ENCODE measurements at places on chromosomes 3 and 15. TPM values are rescaled to one million over a fixed set of nuclear protein-coding genes. Genes with fewer than 3 reads are reported as not detected.

The IDH3A gene
- 52.3 TPM for total RNA-seq

The GNAT1 gene
- total RNA-seq, result not detected

The SPATA12 gene
- not detected for total RNA-seq

The GOLGA8T gene
- not detected for total RNA-seq

The PIERCE2 gene
- total RNA-seq, result 2.2 TPM

The CSPG4 gene
- 38.3 TPM for total RNA-seq

The CSTA gene
- 10.3 TPM for total RNA-seq

DNA sequence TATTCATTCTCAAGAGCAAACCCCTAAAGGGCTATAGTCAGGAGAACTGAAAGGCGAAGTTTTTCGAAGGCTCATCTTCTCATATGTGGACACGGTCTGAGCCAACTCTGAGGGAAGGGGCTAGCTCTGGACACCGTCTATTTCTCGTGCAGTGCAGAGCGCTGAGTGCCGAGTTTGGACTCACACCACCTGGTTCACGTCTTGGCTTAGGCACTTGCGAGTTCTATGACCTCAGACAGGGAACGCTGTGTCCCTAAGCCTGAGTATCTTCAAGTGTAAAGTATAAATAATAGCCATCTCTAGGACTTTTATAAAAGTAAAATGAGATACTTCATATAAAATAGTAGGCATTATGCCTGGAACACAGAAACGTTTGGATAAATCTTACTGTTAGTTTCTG, 223.7 kb downstream of the FMN1 start:
- DNase-seq, result peak; percentile 81

- DNase-seq, result no peak
Observed at GRCh38 chr15:29208836-29209235, 60.8 kb downstream of the NSMCE3 start.

DNA sequence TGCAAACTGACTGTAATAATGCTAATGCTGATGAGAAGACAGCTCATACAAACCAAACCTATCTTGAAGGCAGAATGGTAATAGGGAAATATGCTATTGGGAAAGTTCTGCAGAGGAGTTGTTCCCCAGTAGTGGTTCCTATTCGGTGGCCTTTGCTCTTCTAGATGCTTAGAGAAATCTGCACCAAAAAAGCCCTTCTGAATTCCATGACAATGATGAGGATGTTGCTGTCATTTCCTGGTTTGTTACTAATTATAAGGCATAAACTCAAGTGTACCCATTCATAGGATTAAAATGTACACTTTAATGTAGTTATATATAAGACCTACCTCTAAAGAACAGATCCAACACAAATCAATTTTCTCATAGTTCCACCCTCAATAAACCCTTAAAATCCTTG, 30.1 kb downstream of the TOMM70 start:
- no peak for DNase-seq

DNA sequence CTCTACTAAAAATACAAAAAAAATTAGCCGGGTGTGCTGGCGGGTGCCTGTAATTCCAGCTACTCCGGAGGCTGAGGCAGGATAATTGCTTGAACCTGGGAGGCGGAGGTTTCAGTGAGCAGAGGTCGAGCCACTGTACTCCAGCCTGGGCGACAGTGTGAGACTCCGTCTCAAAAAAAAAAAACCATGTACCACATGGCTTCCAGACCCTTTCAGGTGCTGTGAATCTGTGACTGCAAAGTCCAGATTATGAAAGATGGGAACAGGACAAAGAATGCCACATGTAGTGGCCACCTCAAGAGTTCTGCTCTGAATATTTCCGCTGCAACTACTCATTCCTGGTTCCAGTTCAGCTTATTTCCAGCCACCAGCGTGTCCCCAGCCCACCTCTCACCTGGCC, 8.4 kb upstream of the DCAF1 start:
- no peak for DNase-seq

DNA sequence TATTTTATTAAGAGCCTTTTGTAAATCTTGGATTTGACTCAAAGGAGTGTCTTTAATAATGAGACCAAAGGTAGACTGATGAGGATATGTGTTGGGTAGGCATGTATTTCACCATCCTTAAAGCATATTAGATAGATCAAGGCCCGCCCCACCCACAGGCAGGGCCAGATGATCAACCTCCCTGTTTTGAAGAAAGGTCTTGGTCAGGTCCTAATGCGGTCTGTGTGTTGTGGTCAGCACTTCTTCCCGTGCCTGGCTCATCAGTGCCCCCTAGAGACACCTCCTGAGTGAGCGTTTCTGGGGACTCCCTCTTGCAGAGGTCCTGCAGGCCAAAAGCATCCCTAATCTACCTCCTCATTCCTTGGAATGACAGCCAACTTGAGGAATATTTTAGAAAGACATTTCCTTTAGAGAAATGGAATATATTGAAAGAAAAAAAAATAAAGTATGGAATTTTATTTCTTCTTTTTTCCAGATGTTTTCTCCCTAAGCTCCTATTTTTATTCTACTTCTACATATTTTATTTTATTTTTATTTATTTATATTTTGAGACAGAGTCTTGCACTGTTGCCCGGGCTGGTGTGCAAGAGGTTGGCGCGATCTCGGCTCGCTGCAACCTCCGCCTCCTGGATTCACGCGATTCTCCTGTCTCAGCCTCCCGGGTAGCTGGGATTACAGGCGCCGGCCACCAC, 6.0 kb downstream of the TM4SF4 start:
- DNase-seq, result peak; percentile 84

DNA sequence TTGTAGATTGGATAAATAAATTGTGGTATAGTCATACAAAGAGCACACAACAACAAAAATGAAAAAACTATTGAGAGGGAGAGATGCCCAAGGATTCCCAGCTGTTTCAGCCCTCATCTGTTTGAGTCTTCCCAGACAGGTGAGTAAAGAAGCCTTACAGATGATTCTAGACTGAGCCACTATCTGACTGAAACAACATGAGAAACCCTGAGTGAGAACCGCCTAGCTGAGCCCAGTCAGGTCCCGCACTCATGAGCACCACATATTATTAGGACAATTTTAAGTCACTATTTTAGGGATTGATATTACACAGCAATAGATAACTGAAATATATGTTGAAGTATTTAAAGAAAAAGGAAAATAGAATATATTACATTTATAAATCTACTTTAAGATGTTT, 19.0 kb downstream of the POPDC2 start:
- no peak for DNase-seq

DNA sequence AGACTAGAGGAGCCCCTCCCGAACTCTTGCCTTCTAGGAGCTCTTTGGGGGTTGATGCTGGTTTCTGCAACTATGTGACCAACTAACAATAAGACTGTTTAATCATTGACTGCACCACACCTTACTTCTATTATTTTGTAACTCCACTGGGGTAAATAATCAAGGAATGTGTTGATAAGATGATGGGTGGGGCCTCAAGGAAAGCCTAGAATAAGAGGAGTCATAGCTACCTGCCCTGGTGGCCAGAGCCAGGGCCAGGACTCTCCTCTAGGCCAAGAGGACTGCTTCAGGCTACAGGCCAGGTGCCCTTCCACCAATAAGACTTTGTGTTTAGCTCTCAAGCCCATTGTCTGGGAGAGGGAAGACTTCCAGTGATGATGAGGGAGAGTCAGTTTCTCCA, 41.2 kb upstream of the PIAS1 start:
- DNase-seq, result no peak

DNA sequence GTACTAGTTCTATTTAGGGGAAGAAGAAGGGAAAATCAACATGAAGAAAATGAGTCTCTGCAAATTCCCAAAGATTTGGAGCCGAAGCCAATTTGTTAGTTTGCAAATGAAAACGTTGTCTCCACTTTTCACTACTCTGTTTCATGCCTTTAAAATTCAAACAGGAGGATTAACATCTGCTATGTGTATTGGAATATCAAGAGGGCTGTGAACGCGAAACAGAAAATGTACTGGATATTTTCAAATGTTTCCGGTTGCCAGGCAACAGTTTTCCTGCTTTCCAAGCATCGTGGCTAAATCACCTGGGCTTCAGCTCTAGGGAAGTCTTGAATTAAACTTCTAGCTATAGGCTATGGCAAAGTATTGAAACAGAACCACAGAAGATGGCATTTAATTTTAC, 172.8 kb downstream of the KCNMB2 start:
- DNase-seq, result no peak

DNA sequence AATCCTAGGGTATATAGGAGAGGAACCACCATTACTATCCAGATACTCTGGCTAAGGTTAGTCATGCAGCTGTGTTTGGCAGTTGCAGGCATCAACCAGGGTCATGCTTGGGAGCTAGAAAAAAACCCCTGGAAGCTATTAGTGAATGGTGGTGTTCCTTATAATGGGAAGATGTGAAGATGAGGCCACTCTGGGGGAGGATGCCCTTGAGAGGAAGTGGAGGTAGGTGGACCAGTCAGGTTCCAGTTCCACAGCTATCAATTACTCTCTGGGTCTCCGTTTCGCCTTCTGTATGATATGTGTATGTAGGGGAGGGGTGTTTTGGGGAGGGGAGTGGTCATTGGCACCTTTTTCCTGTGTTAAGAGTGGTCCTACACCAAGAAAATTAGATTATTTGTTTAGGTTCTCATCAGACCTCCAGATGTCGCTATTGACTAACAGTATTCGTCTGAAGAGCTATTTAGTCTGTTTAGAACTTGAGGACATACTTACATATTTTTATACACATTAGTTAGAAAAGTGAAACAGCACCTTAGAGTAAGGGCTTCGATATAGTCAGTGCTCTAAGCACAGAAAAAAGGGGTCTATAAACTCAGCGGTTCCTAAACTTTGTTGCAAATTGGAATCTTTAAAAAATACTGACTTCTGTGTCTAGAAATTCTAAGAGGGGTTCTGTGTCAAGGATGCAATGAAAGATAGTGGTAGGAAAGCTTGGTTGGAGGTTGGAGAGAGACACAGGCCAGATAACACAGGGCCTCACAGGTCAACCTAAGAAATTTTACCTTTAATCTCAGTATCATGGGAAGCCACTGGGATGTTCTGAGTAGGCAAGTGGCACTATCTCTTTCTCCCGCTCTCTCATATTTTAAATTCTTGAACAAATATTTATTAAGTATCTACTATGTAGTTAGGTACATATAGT, 9.1 kb upstream of the HPS3 start:
- no peak for DNase-seq

DNA sequence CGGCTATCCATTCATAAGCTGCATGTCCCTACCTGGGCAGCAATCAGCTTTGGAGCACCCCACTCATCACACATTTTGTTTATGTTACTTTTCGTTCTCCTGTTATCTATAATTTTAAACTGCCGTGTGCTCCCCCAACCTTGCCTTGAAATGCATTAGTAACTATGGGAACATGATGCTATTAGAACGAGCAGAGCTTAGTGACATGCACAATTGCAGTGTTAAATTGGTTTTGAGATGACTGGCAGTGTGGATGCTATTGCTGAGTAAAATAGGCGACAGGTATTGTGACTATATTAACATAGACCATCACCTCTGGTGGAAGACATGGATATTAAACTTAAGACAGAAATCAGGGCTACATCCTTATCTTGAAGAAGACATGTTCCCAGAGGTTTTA, 191.6 kb downstream of the KCNAB1 start:
- DNase-seq, result no peak

GRCh38 chr15:37537802-37538201, 396.6 kb upstream of the TMCO5A start:
- no peak for DNase-seq

GRCh38 chr3:171113716-171114115, 87.2 kb upstream of the SLC2A2 start:
- DNase-seq, result no peak

DNA sequence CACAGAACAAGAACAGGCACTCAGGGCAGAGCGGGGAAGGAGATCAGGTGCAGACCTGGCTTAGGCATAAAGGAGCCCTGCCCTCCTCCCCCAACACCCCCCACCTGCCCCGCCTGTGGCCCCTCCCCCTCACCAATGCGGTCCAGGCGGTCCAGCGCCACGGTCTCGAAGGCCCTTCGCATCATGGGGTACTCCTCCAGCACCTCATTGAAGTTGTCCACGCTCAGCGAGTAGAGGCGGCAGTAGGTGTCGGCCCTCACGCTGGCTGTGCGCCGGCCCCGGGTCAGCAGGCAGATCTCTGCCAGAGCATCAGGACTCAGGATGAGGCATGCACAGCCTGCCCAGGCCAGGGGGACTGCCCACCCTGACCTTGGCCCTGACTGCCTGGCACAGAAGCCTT, 44.8 kb downstream of the HCN4 start:
- DNase-seq, result peak; percentile 78

GRCh38 chr3:154250291-154250690, 74.0 kb downstream of the DHX36 start:
- DNase-seq, result no peak

DNA sequence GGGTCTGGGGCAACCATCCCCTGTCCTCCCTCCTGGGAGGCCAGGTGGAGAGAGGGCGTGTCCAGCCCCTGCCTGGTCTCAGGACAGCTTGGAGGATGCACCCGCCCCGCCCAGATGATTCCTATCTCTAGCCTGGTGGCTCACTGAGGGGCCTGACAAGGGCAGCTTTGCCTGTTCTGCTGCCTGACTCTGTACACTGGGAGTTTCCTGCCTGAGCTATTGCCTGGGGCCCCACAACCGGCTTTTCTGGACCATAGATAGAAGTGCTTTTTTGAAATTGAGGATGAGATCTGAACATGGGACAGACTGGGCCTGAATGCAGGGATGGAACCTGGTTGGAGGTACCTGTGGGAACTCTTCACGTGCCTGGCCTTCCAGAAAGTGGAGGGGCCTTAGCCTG, 751 bp upstream of the PLA2G4E start:
- no peak for DNase-seq

- DNase-seq, result no peak
Observed at GRCh38 chr3:133452641-133453319, 52.9 kb downstream of the BFSP2 start.

DNA sequence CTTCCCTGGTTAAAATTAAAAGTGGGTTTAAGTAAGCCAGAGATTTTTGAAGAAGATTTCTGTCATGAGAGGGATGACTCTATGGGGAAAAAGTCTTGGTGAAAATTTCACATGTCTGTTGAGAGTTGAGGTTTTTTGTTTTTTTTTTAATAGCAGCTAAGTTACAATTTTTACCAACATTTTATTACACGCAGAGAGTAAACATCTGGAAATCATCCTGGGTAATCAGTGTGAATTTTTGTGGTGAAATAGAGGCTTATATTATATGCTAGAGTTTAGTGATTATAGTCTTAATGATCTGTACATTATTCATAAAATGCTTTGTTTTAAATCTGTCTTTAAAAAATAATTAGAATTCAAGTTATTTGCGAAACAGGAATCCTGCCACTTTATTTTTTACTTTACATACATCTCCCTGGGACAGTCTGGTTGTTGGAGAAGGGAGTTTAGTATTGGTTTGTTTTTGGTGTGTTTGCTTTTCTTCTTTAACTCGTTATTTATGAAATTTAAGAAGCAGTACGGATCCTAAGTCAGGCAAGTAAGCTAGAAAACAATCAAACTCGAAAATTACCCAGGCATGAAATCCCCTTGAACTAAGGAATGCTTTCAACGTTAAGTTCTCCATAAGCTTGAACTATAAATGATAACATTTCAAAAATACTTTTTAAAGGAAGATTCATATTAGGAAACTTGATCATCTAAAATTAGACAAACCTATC, 143.4 kb upstream of the TSC22D2 start:
- no peak for DNase-seq

DNA sequence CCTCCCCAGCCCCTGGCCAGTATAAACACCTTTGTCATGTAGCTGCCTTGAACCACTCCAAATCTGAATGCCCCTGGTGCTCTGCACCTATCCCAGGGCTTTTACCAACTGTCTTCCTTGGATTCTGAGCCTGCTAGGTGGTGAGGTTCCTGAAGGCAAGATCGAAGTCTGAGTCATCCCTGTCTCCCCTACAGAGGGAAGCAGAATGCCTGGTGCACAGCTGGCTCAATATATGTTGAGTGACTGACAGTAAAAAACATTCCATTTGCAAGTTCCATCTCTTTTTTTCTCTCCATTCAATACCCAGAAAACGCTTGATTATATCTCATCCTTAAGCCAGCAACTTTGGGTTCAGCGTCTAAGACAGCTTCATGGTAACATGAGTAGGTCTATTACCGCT, 24.7 kb downstream of the SLC24A1 start:
- DNase-seq, result no peak
